Left lung (tissue), 14 donors: ENCODE measurements at places on chromosomes 12 and 14. TPM values are rescaled to one million over a fixed set of nuclear protein-coding genes. Genes with fewer than 3 reads are reported as not detected.

USP5 gene
- total RNA-seq, result 80.2 TPM

RNASE7 gene
- not detected for total RNA-seq

P2RX2 gene
- not detected for total RNA-seq

TGFB3 gene
- 34.5 TPM for total RNA-seq

TAS2R20 gene
- total RNA-seq, result 1.6 TPM

PLEK2 gene
- 4.2 TPM for total RNA-seq

OVCH1 gene
- total RNA-seq, result 0.89 TPM

PACS2 gene
- total RNA-seq, result 77.2 TPM

PPTC7 gene
- 22.3 TPM for total RNA-seq

KERA gene
- 0.26 TPM for total RNA-seq

KRT75 gene
- not detected for total RNA-seq

SPX gene
- 0.44 TPM for total RNA-seq

ST8SIA1 gene
- total RNA-seq, result 2.4 TPM

IGF1 gene
- total RNA-seq, result 99.9 TPM

CCDC38 gene
- total RNA-seq, result 0.18 TPM

ZNF140 gene
- total RNA-seq, result 12.2 TPM

B4GALNT1 gene
- total RNA-seq, result 2.0 TPM

EXOC3L4 gene
- 3.0 TPM for total RNA-seq

TEX22 gene
- total RNA-seq, result 3.0 TPM

SLC2A3 gene
- 149 TPM for total RNA-seq

MIPOL1 gene
- 12.5 TPM for total RNA-seq

RIPK3 gene
- 16.1 TPM for total RNA-seq

ARMH4 gene
- total RNA-seq, result 9.7 TPM

TC2N gene
- 58.1 TPM for total RNA-seq

KLRK1 gene
- 4.9 TPM for total RNA-seq

CRIP2 gene
- 172 TPM for total RNA-seq

HHIPL1 gene
- 2.5 TPM for total RNA-seq

LTBR gene
- 149 TPM for total RNA-seq

LBHD2 gene
- total RNA-seq, result not detected

CLEC4D gene
- total RNA-seq, result 0.35 TPM

SMIM41 gene
- total RNA-seq, result 4.5 TPM

CCDC184 gene
- total RNA-seq, result 0.73 TPM

RFLNA gene
- 1.4 TPM for total RNA-seq

INHBE gene
- total RNA-seq, result not detected

GABARAPL1 gene
- 49.0 TPM for total RNA-seq

TMEM63C gene
- total RNA-seq, result 0.47 TPM

SLC5A8 gene
- 5.5 TPM for total RNA-seq

ALG10 gene
- 6.7 TPM for total RNA-seq

LHX5 gene
- not detected for total RNA-seq

ABCB9 gene
- 7.7 TPM for total RNA-seq
